ENCODE measurements at places on chromosomes 4 and X.
A peak's percentile ranks its signal among the peaks of the same experiment; 100 is the strongest.

- DNase-seq = no peak
These were observed 33.5 kb upstream of the CYBB start for GRCh38 chrX:37746218-37746941.

DNA sequence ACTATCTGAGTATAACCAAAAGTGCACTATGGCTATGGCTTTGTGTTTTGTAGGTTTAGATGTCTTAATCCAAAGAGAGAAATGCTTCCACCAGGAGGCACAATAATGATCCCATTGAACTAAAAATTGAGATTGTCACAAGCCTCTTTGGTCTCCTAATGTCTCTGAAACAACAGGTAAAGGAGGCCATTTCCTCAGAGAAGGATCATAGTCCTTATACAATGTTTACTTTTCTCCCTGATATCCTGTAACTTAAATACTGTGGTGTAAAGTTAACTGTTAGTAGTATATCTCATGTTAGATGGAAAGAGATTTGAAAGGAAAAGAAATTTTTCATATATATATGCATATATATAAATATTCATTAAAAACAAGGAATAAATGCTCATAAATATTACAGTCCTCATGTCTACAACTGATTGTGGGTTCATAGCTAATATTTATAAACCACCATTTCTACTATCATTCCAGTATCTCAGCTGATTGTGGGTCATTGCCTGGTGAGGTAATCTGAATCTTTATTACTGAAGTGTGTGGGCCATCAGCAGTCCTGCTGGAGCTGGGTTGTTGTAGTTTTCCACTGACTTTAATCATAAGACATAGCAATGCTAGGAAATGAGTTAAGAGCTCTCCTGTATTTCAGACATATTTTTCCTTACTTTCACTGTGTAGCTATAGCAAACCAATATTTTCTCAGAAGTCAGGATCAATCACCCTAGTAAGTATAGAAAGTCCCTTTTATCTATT, 1230.4 kb downstream of the PCDH18 start:
- no peak for DNase-seq

GRCh38 chr4:84965553-84966381, 723 bp downstream of the WDFY3 start:
- peak; percentile 74 for DNase-seq

GRCh38 chrX:134026565-134027311, 41.3 kb upstream of the GPC3 start:
- peak; percentile 88 for DNase-seq

DNA sequence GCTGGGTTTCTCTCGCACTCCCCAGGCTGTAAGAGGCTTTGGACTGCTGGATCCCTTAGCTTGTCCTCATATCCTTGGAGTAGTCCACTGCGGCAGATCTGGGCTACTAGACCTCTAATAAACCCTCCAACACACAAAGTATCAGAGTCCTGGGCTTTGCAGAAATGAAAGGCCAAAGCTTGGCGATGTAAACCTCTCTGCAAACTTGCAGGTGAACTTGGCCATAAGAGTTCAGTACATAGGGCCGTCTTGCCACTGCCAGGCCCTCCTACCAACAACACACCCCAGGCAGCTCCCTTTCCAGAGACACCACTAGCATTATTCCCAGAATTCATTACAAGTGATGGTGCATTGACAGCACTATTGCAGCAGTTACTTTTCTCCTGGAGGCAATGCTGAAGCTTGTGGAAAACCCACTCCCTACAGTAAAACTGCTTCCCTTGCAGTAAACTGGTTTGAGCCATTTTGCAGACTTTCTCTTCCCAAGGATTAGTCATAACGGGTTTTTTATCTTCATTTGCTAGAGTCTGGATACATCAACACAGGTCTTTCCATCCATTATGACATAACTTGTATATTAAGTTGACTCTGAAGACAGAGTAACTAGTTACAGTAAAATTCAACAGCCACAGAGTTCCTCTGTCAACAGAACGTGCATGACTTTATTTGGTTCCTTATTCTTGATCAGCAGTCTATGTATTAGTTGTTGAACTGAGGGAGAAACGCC, 2.4 kb downstream of the ANKRD50 start:
- DNase-seq = peak; percentile 2

GRCh38 chr4:65416891-65417290, 253.4 kb downstream of the EPHA5 start:
- DNase-seq = no peak

DNA sequence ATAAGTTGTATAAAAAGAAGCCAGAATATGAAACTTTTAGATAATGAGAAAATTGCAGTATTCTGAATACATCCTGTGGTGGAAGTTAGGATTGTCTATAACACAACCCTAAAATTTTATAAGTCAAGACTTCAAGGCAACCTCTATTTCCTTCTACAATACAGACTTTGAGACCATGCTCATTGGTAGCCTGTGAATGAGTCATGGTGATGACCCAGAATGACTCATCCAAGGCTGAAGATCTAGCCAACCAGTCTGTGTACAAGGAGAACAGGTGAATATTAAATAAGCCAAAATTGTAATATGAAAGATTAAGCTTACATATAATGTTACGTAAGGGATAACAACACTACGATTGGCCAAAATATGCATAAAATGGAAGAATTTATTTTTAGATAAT, 475.9 kb upstream of the GALNT7 start:
- DNase-seq = no peak

- peak; percentile 13 for DNase-seq
These were observed 66.3 kb downstream of the SMC1A start for GRCh38 chrX:53356186-53356585.

DNA sequence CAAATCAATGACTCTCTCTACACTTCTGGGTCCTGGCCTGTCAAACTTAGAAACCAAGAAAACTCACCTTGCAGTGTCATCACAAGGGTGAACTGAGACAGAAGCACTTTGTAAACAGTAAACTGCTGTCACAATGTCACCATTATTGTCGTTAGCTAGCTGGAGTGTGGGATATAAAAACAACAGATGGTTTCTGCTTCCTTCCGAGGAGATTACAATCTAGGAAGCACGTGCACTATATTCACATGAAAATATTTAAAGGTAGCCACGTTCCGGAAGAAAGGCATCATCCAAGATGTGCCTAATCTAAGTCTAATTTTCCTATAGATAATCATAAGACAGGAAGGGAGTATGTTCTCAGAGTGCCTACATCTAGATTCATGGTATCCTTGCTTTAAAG, 64.7 kb upstream of the ACSL1 start:
- no peak for DNase-seq

DNA sequence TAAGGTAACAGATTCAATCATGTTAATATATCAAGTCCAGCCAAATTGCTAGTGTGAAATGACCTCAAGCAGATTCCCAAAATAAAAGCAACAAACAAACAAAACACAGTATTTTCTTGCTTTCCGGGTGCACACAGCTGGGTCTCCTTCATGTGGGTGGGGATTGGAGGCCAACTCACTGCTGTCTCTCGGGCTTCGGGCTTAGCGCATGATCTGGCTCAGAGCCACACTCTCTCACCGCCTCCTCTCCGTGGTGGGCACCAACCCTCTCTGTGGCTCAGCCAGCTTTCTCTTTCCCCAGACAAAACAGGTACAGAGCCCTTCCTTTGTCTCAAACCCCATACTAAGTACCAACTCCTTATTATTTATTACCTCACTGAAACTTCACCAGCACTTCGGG, 2.9 kb upstream of the REELD1 start:
- DNase-seq = no peak

- peak; percentile 74 for DNase-seq
These were observed at the start of gene FAM50A for GRCh38 chrX:154443992-154444754. FAM50A (plus strand) TSS chrX:154444141; CDS start chrX:154444236, 95 bp downstream.

DNA sequence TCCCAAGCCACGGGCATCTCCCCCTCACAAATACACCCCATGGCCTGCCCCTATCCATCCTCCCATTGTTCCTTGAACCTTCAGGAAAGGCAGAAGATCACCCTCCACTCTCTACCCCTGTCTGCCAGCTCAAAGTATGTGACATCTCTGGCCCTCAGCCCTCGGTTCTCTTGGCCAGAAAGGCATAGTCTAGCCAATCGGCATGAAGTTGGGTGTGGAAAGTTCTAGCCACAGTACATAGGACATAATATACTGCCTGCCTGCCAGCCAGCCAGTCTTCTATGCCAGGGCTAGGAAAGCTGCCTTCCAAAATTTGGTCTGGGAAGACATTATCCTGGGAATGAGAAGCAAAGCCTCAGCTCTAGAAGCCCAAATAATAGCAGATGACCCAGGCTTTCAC, 3.2 kb upstream of the PLP1 start:
- DNase-seq = no peak

- no peak for DNase-seq
These were observed 4.9 kb downstream of the ELF2 start for GRCh38 chr4:139171876-139172691.

GRCh38 chr4:176981074-176981473, 188.4 kb upstream of the VEGFC start:
- no peak for DNase-seq

DNA sequence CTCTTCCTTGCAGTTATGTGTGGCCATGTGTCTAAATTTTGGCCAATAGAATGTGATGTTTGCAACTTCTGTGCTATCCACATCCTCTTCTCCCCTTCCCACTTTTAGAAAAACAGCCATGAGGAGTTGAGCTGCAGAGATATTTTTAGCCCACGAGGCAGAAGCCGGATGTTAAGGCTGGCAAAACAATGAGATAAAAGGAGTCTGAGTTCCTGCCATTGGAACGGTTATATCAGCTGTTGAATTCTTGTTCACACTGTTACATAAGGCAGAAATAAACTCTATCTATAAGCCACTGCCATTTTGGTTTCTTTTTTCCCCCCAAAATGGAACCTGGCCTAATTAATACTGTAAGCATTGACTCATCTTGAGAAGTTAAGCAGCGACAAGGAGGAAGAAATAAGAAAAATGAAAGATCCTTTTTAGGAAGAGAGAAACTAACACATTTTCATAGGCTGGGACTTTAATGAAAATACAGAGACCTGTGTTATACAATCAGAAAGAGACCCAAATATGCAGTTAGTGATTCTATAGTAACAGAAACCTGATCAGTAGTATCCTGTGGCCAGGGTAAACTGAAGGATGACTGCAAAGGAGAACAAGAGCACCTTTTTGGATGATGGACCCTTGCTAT, 200.5 kb downstream of the INPP4B start:
- DNase-seq = peak; percentile 62

DNA sequence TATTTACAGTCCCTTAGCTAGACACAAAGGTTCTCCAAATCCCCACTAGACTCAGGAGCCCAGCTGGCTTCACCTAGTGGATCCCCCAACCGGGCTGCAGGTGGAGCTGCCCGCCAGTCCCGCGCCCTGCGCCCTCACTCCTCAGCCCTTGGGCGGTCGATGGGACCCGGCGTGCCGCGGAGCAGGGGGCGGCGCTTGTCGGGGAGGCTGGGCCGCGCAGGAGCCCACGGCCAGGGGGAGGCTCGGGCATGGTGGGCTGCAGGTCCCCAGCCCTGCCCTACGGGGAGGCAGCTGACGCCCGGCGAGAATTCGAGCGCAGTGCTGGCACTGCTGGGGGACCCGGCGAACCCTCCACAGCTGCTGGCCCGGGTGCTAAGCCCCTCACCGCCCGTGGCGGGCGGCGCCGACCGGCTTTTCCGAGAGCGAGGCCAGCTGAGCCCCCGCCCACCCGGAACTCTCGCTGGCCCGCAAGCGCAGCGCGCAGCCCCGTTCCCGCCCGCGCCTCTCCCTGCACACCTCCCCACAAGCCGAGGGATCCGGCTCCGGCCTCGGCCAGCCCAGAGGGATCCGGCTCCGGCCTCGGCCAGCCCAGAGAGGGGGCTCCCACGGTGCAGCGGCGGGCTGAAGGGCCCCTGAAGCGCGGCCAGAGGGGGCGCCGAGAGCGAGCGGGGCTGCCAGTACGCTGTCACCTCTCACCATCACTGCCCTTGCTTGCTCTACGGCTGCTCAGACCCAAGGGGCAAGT, 39.4 kb downstream of the WFS1 start:
- peak; percentile 63 for DNase-seq

GRCh38 chrX:25020391-25020904, 4.7 kb upstream of the ARX start:
- DNase-seq = no peak

DNA sequence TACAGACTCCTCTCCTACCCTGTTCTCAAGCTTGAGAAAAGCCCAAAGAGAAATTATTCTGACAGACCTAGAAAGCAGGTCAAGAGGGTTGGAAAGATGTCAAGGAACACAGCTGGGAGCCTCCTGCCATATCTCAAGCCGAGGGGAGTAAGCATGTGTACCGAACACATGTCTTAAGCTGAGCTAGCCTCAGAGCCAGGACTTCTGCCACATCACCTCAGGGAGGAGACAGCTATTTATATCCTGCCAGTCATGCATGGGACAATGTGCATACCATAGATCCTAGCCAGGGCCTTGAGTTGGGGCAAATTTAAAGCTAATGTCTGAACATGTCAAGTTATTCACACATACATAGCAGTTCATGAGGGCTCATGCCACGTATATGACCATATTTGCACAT, 11.8 kb downstream of the TMEM31 start:
- DNase-seq = peak; percentile 73

DNA sequence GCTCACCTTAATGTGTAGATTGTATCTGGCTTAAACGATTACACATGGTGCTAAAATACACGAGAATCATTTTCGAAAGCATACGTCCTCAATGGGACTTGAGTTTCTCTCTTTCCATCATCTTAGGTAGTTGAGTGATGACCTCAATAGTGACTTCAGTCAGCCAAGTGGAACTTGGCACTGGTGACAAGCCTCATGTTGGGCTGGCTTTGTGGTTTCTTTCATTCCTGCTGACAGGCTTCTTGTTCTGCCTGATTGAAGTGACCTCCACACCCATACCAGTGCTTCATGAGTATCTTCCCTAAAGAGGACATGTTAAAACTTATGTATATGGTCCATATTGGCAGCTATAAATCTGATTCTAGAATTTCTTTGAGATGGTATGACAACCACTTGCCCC, 159.1 kb upstream of the WDR1 start:
- DNase-seq = no peak

DNA sequence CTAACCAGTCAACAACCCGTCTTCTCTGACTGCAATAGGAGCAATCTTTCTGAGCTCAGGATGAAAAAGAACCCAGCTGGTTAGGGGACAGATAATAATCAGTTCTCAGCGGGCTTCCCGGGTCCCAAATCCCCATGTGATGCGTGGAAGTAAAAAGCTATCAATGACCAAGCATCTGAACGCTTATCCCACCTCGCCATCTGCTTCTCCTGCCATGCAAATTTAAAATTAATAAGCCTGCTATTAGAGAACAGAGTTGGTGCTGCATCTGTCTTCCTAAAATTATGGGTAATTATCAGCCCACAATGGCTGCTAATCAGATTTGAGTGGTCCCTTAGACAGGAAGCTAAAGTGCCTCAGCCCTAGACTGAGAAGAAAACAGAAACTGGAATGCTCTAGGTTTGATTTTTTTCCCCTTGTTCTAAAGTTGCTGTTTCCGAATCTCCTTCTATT, 37.5 kb downstream of the AFAP1 start:
- DNase-seq = no peak
